ENCODE measurements at places on chromosomes 2 and 18.

DNA sequence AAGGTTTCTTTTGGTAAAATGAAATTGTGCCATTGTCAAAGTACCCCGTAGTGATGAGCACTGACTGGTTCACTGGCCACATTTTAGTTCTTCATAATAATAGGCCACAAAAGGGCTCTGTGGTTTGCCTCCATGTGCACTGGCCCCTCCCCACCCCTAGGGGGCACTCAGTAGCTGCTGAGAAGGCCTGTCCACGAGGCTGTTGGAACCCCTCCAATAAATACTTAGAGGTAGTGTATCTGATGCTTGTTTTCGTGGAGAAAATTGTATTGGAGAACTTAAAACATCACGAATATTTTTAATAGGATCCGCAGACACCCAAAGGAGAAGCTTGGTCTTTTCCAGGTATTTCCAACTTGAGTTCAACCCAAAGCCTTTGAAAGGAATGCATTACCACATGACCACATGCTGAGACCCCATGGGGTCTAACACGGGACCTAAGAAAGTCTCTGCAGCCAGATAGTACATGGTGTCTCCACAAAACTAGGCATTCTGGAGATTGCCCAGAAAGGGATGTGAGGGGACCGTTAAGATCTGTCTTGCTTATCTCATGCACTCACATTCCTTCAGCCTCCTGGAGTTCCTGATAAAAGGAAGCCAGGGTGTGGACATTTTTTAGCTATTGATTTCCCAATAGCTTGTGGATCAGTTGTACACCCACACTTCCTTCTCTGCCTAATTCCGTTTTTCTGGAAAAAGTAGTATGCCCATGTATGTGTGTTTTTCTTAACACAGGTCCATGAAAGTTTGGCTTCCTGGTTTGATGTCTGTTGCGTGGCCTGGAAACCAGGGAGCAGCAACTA is 28.5 kb upstream of the NOSTRIN start:
- DNase-seq: peak; percentile 68

DNA sequence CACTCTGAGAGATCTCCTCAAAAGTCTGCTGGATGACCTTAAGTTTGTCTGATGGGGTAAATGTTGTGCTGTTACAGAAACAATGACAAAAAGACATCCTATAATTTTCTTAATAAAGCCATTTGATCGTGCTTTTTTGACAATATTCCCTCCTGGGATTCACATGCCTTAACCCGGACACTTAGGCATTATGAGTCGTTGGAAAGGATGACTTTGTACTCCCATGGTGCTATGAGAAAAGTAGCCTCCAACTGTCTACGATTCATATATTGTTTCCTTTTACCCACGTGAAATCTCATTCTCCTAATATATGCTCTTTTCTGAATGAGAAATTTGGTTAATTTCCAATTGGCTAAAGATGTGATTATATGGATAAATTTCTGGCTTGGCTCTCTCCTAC is 6.1 kb upstream of the MPP4 start:
- no peak for DNase-seq

GRCh38 chr2:216634370-216635148 is 1.3 kb downstream of the IGFBP2 start:
- no peak for DNase-seq

DNA sequence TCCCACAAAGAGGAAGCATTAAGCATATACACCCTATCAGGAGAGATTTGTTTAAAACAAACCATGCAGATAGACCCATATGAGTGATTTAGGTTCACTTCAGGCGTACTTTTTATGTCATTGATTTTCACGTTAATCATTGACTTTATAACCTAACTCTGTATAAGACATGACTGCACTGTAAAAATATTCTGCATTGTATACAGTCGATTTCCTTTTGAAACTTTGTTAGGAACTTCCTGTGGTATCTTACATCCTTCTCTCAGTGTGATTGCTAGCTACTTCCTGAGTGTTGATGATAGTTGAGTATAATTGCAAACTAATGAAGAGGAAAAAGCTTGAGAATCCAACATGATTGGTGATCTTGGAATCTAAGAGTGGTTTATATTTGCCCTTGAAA is 69.4 kb downstream of the XIRP2 start:
- DNase-seq: no peak
